ENCODE measurements at places on chromosomes 12 and 14.

DNA sequence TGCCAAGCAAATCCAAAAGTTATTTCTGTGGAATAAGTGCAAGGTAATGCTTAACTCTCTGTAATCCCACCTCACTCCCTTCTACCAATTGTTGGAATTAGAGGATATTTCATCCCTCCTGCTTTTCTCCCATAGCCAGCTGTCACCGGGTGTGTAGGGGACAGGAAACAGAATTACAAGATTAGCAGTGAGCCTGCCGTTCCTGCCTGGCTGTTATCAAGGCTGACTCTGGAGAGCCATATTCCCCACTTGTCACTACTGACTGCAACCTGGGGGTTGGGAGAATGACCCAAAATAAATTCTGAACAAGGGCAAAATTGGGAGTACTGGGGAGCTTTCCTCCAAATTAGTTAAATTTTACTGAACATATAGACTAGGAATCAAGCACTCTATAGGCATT, 24.8 kb downstream of the TBX5 start:
- DNase-seq: no peak

DNA sequence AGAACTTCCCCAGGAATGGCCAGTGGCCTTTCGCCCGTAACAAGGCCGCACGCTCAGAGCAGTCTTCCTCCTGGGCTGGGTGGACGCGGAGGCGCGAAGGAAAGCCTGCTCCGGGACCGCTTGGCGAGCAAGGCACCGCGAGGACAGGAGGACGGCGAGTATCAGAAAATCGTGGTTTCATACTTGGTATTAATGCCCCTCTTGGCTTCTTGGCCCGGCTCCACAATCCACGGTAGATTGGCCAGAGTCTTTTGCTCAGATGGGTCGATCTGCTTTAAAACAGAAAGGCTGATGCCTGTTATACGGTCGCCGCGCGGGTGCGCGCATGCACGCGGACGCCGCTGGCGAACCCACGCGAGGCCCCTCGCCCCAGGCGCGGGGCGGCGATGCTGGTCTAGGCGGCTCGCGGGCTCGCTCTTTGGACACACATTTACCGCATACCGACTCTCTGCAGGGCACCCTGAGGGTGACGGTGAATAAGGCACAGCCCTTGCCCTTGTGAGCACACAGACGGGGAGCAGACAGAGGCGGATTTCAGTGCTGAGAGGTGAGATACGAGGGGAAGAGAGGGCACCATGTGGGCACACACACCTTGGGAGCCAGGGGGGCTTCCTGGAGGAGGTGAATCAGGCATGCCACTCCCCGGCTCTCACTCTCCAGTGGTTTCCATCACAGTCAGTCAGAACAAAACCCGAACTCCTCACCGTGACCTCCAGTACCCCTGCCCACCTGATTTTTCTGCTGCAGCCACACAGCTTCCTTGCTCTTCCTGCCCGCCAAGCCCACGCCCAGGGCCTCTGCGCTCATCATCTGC, 100.7 kb downstream of the APAF1 start:
- peak; percentile 57 for DNase-seq

DNA sequence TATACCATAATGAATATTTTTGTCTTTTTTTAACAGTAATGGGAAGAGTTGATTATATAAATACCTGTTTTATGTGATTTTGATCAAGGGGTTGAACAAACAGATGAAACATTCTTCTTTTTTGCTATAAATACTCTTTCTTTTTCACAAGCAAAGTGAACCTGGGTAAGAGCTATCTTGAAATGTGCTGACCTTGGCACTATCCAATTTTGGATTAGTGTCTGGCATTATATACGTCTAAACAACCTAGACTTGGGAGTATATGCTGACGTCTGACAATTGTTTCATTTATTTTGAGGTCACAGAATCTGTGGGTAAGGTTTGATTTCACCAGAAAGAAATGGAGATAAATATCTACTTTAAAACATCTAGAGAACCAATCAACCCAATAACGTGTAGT, 716.0 kb upstream of the STXBP6 start:
- no peak for DNase-seq

GRCh38 chr12:110849748-110850403, 3.1 kb downstream of the CCDC63 start:
- DNase-seq: no peak

- DNase-seq: no peak
Measured at GRCh38 chr12:115382681-115383080, 698.7 kb upstream of the TBX3 start.

DNA sequence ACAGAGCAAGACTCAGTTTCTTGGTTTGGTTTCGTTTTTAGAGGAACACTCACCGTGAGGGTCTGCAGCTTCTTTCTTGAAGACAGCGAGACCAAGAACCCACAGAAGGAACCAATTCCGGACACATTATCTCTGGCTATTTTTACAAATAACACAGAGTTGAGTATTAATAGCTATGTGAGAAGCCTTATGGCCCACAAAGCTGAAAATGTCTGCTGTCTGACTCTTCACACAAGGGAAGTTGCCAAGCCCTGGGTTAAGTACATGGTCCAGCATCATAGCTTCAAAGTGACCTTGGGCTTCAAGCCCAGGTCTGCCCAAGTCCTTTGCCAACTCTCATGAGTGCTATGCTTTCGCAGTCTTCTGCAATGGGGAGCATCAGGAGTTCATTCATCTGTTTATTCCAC, 2.6 kb upstream of the LGMN start:
- no peak for DNase-seq

GRCh38 chr12:6914246-6914946, at the start of gene ENO2:
ENO2 (plus strand) TSS chr12:6914580; CDS start chr12:6915833, 1,253 bp downstream.
- DNase-seq: no peak

- no peak for DNase-seq
Measured at GRCh38 chr12:27610374-27610773, 85.9 kb upstream of the REP15 start.

DNA sequence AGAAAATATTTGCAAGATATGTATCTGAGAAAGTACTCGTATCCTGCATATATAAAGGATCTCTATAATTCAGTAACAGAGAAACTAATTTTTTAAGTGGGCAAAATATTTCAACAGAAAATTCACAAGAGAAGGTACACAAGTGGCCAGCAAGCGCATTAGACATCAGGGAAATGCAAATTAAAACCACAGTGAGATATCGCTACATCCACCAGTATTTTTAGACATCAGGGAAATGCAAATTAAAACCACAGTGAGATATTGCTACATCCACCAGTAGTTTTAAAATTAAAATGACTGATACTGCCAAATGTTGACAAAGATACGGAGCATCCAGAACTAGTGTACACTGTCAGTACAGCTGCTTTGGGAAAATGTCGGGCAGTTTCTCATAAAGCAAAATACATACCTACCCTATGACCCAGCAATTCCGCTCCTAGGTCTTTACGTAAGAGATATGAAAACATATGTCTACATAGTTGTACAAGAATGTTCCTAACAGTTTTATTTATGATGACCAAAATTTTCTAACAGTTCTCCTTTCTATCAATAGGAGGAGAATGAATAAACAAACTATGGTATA, 2.8 kb upstream of the KCNK13 start:
- DNase-seq: peak; percentile 47

- peak; percentile 40 for DNase-seq
Measured at GRCh38 chr12:120956579-120957300, 21.6 kb upstream of the HNF1A start.

DNA sequence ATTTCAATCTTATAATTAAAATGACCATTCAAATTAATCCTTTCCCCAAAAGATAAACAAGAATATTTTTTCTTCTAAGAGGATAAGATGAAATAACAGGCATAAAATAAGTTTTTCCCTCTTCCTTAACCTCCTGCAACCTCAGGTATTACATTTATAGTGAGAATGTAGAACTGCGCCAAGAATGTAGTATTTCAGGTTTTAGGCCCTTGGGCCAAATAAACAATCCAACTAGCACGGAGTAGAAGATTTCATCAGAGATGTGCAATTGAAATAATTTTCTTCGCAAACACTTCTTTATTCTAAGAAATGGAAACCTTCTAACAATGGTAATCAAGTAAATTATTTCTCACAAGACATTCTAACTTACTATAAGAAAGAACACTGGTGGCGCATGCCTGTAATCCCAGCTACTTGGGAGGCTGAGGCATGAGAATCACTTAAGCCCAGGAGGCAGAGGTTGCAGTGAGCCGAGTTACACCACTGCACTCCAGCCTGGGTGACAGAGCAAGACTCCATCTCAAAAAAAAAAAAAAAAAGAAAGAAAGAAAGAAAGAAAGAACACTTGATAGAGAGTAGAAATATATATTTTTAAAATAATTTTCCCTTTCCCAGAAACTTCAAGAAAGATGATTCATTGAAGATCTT, 100.8 kb downstream of the TAOK3 start:
- DNase-seq: no peak

DNA sequence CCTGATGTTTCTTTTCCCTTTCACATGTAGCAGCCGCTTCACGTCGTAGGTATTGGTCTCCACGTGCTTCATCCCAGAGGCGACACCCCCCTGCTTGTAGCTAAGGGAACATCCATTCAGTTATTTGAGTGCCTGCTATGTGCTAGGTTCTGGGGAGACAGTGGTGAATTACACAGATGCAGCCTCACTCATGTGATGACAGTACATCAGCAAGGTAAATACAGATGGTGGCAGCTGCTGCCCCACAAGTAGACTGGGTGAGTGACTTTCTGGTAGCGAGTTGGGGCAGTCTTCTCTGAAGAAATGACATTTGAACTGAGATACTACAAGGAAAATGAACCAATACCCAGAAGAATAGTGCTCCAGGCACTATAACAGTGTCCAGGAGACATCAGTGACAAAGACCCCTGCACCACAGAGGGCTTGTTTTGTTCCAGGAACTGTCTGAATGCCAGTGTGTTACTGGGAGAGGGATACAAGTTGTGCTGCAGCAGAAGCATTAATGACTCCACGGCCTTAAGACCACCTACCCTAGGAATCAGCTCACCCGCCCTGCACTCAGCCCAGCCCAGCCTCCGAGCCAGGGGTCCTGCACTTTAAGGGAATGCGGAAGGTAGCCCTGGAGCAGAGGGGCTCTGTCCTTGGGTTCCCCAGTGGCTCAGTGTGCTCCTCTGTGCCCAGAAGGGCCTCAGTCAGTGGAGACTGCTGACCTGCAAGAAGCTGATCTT, 7.3 kb downstream of the AVIL start:
- DNase-seq: no peak

DNA sequence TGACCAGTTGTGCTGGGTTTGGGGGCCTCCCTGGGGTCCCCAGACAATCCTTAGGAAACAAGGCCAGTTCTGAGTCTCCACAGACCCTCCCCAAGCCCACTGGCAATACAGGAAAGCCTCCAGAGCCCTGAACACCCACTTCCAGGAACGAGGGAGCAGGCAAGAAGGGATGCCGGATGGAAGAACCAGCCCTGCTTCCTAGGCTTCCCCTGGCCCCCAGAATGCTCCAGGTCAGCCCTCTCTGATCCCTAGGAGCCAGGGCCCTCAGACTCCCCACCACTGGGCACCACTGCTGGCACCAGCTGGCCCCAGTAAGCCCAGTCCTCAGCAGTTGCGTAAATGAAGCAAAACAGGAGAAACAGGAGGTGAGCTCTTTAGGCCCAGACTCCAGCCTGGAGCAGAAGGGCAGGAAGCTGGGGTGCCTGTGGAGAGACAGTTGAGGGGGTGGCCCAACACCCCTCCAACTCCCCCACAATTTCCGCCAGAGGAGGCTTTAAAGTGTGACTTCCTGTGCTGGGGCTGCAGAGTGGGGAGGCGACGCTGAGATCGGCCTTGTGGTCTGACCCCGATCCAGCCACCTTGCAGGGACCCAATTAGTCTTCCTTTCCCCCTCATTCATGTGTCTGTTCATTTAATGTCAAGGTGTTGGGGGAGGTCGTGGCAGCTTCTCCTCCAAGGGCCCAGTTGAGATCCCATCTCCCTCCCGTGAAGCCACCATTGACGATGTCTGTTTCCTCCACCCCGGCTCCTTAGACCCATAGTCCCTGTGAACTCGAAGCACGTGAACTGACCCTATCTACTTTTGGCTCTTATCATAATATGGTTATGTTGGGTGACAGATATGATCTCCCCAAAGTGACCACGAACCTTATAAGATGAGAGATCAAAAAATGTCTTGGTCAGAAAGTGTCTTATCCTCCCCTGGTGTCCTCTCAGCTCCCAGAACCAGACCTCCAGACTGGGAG, 4.7 kb downstream of the TNFRSF1A start:
- no peak for DNase-seq

DNA sequence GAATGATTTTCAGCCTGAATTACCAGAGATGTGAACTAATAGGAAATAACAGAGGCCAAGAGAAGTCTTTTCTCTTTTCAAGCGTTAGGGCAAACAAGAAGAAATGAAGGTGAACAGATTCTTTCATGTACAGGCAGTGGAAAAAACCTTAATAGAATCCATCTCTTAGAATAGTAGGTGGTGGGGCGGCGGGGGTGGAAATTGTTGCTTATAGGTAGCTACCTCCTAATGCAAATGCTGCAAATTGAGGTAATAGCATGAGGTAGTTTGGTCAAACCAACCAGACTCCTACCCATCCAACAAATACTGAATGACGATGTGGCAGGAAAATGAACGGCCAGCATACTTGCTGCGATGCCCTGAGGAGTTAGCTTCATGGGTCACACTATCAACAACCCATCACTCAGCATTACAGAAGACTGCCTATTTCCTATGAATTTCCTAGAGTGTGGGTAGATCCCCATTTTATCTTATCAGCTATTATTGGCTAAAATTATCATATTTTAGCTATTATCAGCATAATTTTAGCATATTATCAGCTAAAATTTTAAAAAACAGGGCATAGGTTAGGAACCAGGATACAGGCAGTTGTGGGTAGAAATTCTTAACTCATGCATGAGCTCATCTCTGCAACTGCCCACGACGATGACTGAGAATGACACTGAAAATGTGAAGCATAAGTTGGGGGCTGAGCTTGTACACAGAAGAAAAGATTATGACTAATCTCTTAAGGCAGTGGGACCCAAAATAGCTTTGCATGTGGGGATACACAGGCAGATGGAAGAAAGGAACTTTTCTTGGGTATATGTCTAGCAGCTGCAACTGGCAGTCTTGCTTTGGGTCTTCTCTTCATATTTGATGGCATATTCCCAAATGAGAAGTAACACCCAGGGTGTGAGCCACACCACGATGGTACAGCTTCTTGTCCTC, 68.7 kb downstream of the NIN start:
- no peak for DNase-seq

DNA sequence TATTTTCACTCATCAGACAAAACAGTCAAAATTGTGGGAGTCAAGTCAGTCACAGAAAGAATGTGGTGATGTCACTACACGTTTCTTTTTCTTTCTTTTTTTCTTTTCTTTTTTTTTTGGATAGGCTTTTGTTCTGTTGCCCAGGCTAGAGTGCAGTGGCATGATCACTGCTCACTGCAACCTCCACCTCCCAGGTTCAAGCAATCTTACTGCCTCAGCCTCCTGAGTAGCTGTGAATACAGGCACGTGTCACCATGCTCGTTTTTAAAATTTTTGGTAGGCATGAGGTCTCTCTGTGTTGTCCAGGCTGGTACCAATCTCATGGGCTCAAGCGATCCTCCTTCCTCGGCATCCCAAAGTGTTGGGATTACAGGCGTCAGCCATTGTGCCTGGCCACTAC, 2.3 kb downstream of the CLECL1 start:
- no peak for DNase-seq
